ENCODE measurements at places on chromosomes 3 and 15. TPM values are rescaled to one million over a fixed set of nuclear protein-coding genes. Genes with fewer than 3 reads are reported as not detected.

ACTC1 gene
- 1.0 TPM for polyA plus RNA-seq

FOXB1 gene
- polyA plus RNA-seq: not detected

ERC2 gene
- 3.9 TPM for polyA plus RNA-seq

SLC12A1 gene
- 433 TPM for polyA plus RNA-seq

OSTN gene
- 8.1 TPM for polyA plus RNA-seq

All from left kidney (tissue), 8 donors.